ENCODE measurements at places on chromosomes 1 and 21.

- ATAC-seq = no peak
Observed at GRCh38 chr1:177737456-177737855, 232.4 kb downstream of the SEC16B start.

DNA sequence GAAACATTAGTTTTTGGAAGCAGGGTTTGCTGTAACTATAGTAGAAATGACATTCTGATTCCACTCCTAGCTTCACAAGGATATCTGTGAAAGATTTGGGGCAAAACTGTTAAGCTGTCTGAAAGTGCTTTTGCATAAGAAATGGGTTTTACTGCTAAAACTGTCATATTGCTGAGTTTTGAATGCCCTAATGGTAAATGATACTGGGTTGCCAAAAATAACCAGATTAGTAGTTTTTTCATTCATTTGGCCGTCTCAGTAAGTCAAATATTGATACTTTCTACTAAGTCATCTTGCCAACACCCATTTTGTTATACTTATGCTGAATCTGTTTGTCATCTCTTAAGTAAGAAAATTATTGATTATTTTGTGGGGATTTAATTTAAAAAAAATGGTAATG is 399 bp upstream of the PTPRC start:
- no peak for ATAC-seq

GRCh38 chr1:87186346-87186745 is 142.3 kb upstream of the LMO4 start:
- no peak for ATAC-seq

- no peak for ATAC-seq
Observed at GRCh38 chr1:117556976-117557375, 48.9 kb upstream of the TENT5C start.

DNA sequence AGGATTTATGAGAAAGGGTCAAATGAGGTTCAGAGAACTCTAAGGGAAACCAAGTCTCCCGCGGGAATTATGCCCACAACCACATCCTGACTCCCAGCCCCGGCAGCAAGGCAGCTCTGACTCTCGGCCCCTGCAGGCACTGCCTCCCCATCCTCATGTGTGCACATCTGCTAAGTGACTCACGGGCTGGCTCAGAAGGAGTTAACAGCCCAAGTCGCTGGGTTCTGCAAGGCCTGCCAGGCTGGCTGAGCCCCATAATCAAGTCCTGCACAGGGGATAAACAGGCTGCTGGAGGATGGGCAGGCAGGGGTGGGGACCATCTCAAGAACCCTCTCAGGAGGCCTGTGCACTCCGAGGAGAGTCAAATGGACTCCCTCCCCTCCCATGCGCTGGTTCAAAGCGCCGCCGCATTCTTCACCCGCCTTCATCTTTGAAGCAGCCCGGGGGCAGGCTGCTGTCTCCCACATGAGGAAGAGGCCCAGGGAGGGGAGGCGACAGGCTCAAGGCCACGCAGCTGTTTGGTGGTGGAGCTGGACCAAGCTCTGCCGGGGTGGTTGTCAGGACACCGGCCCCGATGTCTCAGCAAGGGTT is 344.3 kb downstream of the MATN1 start:
- ATAC-seq = no peak

DNA sequence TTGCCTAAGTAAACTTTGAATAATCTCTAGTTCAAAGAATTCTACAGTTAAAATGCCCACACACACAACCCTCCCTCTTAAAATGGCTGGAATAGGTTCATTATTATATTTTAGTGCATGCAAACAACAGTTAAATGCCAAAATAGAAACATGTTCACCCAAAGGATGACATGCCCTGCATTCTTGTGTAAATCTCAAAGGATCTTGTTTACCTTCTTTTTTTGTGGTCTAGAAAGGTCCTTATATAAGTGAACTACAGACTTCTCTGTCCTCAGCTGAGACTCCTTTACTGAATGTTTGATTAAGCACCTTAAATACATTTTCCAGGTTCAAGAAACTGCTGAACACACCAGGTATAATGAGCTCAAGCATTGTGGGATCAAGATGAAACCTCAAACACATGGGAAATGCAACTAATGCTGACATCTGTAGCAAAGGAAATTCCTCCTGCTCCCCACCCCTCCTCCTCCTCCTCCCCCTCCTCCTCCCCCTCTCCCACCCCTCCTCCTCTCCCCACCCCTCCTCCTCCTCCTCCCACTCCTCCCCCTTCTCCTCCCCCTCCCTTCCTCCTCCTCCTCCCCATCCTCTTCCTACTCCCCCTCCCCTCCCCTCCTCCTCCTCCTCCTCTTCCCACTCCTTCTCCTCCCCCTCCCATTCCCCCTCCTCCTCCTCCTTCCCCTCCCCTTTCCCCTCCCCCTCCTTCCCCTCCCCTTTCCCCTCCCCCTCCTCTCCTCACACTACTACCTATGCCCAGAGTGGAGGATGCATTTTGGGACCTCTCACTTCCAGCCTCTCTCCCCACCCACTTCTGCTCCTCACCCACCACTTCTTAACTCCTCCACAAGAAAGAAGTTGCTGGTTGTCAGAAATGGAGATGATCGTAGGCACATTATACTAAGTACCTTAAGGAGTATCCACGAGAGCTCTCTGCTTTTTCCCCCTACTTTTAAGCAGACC is 233.9 kb downstream of the MRPL39 start:
- no peak for ATAC-seq

GRCh38 chr1:208432346-208432745 is 188.2 kb upstream of the PLXNA2 start:
- ATAC-seq = peak; percentile 3

- no peak for ATAC-seq
Observed at GRCh38 chr1:235019961-235020360, 108.7 kb downstream of the TOMM20 start.

GRCh38 chr1:87833166-87833565 is 504.5 kb downstream of the LMO4 start:
- no peak for ATAC-seq

DNA sequence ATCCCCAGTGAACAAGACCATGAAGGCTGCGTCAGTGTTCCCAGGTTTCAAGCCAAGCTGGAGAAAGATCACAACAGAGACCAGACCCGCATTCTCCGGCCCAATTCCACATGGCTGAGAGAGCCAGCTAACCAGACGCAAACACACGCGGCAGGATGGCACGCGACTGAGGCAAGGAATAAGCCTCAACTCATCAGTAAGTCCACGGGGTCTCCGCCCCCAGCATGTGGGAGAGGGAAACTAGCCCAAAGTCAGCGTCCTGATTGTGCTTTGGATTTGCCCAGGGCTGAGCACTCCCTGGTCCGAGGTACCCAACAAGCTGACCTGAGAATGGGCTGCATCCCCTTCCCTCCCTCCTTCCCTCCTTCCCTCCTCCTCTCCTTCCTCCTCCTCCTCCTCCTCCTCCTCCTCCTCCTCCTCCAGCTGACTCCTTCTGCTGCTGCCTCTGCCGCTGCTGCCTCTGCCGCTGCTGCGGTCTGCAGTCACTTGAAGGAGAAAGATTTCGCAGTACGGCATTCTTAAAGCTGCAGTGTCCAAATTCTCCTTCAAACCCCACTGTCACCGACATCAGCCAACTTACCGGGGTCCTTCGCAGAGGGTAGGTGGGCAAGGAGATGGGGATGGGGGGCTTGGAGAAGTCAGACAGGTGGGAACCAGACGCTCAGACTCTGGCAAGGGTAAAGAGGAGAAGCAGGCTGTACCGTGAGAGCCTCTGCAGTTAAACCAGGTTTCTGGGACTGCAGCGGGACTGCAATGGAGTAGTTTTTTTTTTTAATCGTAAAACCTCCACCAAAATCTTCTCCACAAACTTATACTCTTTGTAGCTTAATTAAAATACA is 33.0 kb upstream of the H6PD start:
- peak; percentile 61 for ATAC-seq

GRCh38 chr1:81254560-81254959 is 546.2 kb upstream of the ADGRL2 start:
- peak; percentile 59 for ATAC-seq

- ATAC-seq = no peak
Observed at GRCh38 chr21:21046063-21046462, 47.9 kb downstream of the NCAM2 start.

DNA sequence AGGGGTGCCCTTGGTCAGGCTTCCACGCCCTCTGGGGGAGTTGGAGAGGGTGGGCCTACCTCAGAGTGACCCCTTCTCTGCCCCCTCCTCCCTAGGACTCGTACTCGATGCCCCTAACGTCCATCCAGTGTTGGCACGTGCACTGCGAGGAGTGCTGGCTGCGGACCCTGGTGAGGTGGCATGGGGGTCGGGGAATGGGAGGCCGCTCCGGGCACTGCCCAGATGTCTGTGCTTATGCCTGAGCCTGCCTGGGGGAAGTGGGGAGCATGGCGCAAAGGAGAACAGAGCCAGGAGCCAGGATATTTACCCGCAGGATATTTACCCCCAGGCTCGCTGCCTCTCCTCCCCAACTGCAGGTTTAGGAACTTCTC is 24.5 kb downstream of the TMEM53 start:
- ATAC-seq = no peak

- no peak for ATAC-seq
Observed at GRCh38 chr21:44058981-44059380, 46.9 kb downstream of the TRAPPC10 start.

DNA sequence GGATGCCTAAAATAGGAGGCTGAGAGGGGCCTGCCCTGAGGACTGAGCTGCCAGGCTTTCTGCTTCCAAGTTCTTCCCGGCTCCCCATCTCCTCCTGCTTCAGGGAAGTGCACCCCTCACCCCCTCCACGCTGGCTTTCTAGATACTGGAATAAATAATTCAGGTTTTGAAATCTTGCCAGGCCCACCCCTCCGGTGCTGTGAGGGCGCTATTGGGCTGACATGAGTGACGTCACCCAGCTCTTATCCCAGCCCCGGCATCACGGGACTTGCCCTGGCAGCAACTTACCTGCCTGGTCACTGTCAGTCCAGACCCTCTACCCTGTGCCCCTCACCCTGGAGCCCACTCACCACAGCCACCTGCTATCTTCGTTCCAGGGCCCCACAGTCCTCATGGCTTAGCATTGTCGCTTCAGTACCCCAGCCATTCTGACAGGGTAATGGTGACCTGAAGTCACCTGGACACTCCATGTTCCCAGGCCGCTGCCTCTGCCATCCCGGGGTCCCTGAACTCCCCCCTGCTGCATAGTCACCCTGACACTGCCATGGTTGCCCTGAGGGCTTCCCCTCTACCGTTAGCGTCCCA is 819 bp upstream of the GPR3 start:
- ATAC-seq = no peak

DNA sequence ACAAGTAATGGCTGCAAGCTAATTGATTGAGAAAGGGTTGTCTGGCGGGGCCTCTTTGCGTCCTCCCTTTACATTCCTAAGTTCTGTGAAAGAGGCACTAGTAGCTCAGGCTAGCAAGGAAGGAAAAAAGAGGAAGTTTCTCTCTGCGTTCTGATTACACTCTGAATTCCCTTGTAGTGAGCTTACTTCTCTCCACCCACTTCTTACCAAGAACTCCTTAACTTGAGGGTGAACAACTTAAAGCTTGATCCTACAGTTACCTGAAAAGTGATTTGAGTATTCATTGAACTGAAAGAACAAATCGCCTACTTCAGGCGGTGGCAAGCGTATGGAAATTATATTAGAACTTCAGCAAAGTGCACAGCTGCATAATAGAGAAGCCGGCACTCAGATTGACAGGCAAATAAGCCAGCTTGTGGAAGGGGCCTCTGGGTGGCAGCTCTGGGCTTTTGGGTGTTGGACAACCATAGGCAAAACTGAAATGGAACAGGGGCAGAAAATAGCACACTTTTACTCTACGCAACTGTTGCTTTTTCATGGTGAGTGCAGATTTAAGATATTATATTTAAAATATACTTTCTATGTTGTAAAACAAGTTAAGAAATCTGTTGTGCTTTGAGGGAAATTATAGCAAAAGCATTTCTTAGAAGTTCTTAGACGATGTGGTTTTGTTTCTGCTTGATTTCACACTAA is 464.5 kb downstream of the USP25 start:
- no peak for ATAC-seq

DNA sequence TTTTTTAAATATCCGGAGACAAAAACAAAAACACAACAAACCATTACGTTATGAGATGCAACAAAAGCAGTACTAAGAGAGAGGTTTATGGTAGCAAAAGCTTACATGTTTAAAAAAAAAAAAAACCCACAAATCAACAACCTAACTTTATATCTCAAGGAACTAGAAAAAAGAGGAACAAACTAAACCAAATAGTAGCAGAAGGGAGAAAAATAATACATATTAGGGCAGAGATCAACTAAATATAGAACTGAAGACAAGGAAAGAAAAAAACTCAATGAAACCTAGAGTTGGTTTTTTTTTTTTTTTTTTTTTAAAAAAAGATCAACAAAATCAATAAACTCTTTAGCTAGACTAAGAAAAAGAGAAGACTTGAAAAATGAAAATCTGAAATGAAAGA is 34.9 kb downstream of the ZNF644 start:
- ATAC-seq = no peak

- ATAC-seq = no peak
Observed at GRCh38 chr1:235313262-235313661, 14.7 kb downstream of the ARID4B start.

Measured in SK-N-SH treated with all-trans-retinoic acid at 6 μM for 48 hours (cell line).